HS-27A (cell line): ENCODE measurements at places on chromosomes 16 and 17.
A peak's percentile ranks its signal among the peaks of the same experiment; 100 is the strongest.

GRCh38 chr17:4998732-4999429, 1.1 kb downstream of the KIF1C start:
- no peak for DNase-seq

DNA sequence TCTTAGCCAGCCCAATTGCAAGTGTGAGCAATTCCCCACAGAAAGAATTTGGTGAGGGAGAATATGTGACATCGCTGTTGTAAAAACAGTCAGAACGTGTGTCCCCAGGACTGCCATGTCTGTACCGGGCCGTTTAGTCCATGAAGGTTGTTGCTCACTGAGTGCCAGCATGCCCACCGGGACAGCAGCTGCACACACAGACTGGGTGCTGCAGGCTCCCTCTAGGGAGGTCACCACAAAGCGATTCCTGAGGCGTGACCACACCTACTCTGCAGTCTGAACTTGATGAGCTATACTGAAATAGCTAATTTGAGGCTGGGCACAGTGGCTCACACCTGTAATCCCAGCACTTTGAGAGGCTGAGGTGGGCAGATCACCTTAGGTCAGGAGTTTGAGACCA, 44.1 kb upstream of the ADORA2B start:
- DNase-seq = no peak

- DNase-seq = no peak
These were observed 2.7 kb upstream of the HES7 start for GRCh38 chr17:8126491-8127066.

- DNase-seq = no peak
These were observed 11.9 kb downstream of the BAIAP2 start for GRCh38 chr17:81046770-81047359.

DNA sequence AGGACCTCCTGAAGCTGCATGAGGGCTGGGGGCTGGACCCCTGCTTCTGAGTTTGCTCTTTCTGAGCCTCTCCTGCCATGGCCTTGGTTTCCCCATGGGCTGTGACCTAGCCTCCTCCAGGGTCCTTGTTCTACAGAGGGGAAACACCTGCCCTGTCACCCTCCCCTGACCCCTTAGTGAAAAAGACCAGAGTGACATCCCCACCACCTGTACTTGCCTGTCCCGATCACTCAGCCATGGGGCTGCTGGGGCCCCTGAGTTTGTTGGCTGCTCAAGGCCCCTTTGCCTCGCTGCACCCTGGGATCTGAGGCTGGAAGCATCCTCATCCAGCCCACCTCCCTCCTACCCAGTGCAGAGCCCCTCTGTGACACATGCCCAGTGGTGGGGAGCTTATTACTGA, 800 bp downstream of the NOD2 start:
- DNase-seq = no peak

GRCh38 chr17:45385331-45385997, 47.2 kb downstream of the ARHGAP27 start:
- DNase-seq = peak; percentile 69

DNA sequence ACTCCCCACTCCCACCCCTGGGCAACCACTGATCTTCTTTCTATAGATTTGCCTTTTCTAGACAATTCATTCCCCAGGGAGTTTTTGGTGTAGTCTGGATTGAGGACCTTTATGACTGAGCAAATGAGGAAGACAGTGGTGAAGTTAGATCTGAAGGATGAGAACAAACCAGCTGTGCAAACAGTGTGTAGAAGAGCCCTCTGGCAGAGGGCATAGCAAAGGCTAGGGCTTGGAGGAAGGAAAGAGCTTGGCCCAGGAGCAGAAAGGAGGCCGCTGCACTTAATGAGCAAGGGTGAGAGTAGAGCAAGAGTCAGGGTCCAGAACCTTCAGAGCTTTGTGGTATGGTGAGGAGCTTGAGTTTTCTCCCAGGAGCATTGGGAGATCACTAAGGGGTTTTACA, 352.7 kb downstream of the CA10 start:
- no peak for DNase-seq

DNA sequence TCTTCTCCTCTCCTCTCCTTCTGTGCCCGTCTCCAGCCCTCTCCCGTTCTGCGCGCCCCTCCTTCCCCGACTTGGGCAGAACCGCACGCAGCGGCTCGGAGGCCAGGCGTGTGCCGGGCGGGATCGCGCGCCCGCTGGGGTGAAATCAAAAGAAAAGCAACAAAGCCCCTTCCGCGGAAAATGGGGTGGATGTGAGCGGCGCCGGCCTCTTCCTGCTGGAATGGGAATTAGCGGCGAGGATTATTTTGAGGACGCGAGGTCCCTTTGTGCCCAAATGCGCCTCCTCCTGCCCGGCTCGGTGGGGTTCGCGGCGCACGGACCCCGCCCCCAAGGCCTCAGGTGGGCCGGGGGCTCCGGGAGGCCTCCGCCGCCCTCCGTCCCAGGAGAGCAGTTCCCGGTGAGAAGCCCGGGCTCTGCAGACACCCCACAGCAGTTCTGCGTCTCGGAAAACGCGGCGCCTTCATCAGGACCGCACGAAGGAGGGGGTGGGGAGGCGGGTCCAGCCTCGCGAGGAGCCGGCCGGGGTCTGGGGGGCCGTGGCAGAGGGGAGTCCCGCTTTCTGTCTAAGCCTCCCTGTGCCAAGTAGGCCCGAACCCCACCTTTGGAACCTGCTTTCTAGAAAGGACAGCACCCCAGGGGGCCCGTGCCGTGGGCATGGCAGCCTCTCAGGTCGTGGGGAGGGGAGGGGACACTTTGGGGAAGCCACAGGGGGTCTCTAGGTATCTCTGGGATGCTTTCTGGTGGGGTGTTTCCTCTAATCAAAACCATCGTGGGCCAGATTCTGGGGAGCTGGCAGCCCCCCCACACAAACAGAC, 91.0 kb upstream of the CBX4 start:
- DNase-seq = no peak

DNA sequence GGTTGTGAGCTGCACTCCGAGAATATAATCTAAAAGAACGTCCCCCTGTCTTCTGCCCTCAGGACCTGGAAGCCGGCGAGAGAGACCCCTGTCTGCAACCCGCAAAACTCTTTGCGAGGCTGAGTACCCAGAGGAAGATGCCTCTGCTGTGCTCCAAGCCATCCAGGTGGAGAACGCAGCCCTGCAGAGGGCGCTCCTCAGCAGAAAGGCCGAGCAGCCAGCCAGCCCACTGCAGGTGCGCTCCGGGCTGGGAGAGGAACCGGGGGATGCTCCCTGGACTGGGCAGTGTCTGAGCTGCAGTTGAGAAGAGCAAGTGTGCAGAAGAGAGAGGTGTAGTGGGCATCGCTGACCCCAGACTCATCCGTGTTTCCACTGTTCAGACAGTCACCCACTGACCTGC, 148.3 kb downstream of the KATNIP start:
- DNase-seq = no peak

DNA sequence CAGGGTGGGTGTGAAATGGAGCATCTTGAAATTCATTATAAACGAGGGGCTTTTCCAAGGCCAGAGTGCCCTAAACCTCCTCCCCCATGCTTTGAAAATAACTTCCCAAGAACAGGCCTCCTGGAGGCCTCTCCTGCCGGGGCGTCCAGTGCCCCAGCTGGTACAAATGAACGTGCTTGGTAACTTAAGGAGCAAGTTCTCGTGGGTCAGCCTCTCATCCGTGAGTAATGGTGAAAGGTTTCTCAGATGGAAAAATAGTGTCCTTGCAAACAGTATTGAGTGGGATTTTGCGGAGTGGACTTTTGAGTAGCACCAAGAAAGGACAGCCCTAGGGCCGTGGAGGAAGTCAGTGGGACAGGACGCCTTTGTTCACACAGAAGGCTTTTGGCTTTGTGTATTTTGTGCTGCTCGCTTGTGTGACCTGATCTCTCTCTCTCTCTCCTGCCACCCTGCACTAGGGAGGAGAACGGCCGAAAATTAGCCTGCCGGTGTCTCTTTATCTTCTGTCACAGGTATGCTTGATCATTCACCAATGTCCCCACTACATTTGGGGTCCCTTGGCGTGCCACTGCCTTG, 34.6 kb downstream of the CLEC16A start:
- no peak for DNase-seq

DNA sequence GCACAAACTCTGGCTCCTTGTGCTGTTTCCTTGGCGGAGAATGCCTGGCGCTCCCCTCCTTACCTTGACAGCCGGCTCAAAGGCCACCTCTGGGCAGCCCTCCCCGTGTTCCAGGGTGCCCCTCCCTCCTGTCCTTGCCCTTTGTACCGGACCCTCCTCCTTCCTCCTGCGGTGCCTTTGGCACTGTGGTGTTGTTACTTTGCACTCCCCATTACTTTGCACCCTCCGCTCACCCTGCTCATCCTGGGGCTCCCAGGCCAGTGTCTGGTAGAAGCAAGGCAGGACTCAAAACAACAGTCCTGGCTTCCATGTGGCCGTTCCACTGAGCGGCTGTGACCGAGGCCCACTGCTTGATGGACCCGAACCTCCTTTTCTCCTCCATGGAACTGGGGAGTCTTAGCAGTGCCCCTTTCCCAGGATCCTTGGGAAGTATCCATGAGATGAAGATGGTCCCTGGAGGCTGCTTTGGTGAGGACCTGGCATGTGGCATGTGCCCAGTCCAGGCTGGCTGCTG, 147.8 kb downstream of the CMIP start:
- DNase-seq = no peak

DNA sequence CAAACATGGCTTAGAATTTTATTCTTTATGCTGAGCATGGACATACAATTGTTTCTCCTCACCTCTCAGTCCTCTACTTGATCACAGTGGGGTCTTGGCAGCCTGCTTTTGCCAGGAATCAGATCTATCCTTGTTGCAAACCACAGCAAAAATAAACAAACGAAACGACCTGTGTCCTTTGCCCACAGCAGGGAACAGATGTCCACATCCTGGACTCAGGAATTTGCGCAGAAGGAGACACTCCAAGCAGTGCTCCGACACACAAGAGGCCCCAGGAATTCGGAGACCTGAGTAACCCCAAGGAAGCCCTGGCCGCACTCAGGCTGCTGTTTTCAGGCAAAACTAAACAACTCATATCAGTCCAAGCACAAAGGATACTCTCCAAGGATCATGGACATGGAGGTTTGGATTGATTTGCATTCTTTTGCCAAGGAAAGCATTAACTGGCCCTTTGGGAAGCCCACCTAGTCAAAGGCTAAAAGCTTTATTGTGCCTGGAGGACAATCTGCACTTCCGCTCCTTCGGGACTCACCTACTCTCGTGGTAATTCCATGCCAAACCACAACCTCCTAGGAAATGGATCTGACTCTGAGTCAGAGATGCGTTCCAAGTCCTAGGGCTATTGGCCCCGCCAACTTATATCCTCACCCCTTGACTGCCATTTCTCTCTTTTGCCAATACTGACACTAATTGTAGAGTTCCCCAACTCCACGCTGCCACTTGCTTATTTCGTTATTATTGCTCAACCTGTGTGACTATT, 271.1 kb upstream of the CDH11 start:
- DNase-seq = no peak

DNA sequence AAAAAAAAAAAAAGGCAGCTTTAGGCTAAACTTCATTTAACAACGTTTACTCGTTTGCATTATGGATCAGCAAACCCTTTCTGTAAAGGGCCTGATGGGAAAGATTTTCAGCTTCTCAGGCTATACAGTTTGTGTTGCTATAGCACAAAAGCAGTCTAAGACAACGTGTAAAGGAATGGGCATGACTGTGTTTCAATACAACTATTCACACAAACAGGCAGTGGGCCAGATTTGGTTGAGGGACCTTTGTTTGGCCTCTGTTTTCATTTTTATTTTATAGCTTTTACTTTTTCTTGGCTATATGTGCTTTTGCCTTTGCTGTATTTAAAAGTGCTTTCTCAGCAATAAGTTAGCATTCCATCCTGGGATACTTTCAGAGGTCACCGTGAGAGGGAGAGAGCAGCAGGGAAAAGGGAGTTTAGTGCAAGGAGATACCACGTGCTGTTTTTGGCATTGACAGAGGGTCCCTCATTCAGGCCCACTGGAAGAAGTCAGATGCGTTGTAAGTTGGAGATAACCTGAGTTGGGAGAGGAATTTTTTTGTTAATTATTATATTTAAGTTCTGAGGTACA, 335.6 kb downstream of the UTP18 start:
- no peak for DNase-seq

DNA sequence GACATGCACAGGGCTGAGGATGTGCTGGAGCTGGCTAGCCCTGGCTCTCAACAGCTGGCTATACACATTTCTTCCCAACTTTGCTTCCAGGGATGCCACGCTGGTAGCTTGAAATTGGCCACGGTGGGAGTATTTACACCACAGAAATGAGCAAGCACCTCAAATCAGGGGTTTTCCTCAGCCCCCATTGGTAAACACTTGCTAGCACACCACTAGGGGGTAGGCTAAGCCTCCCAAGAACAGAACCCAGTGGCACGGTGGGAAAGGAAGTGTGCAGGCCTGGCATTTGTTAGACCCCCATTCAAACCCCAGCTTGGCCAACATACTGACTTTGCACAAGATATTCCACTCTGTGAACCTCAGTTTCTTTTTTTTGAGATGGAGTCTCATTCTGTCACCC, 12.9 kb downstream of the DRC3 start:
- no peak for DNase-seq

GRCh38 chr17:10871914-10872313, 34.0 kb upstream of the PIRT start:
- DNase-seq = no peak

- DNase-seq = no peak
These were observed 1.4 kb upstream of the NAE1 start for GRCh38 chr16:66832190-66832589.

GRCh38 chr16:56628486-56629350, 3.1 kb downstream of the MT1E start:
- no peak for DNase-seq

- no peak for DNase-seq
These were observed 22.2 kb upstream of the MAP3K14 start for GRCh38 chr17:45338996-45339535.

DNA sequence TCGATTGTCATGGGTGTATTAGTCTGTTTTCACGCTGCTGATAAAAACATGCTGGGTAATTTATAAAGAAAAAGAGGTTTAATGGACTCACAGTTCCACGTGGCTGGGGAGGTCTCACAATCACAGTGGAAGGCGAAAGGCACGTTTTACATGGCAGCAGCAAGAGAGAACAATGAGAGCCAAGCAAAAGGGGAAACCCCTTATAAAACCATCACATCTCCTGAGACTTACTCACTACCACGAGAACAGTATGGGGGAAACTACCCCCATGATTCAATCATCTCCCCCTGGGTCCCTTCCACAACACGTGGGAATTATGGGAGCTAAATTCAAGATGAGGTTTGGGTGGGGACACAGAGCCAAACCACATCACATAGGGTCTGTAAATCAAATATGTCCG, 167.4 kb upstream of the XYLT1 start:
- no peak for DNase-seq

DNA sequence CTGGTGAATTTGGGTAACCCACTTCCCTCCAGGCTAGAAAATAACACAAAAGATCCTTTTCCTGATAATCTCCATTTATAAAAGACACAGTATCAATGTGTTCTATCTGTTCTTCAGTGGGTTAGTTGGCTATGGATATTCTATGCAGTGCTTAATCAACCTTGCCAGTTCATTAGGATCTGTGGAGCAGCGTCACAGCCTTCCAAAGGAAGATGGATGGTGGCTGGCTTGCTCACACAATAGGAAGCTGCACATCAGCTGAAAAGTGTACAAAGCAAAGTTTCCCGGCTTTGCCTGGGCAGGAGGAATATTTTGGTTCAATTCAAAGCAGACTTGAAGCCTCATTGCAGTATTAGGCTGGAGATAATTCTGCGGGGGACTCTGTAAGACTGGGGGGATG, 70.3 kb upstream of the CA10 start:
- no peak for DNase-seq
